ENCODE measurements at places on chromosomes 7 and 10. TPM values are rescaled to one million over a fixed set of nuclear protein-coding genes. Genes with fewer than 3 reads are reported as not detected.

GRCh38 chr7:140631021-140631420 lies 9.6 kb downstream of the DENND2A start:
- DNase-seq: no peak

- DNase-seq: no peak
Observed at GRCh38 chr10:8402576-8402975, 348.1 kb downstream of the GATA3 start.

DNA sequence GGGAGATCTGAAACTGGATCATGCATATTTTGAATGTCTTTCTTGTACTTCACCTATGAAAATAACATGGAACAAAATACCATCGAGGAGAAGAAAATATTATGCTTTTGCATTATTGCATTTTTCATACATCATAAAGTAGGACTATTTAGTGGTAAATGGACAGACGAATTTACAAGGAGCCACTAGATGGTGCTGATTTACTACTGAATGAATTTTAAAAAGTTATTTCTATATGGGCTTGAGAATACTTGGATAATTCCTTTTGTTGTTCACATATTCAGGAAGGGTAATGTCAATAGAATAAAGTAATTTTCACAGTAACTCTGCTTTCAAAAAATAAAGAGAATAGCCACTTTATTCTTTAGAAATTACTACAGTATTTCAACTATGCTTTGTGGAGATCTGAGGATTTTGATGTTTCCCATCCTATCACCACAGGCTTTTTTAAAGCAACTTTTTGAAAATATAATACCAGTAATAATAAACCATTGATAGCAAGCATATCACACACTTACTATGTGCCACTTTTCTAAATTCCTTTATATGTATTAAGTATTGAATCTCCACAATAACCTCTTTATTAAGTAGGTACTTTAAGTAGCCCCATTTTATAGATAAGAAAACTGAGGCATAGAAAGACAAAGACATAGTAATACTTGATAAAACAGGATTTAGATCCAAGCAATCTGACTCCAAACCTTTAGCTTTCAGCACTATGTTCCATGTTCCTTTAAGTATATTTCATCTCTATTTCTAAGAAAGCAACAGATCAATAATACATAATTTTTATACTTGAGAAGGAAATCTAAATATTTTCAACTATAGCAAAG lies 38.6 kb downstream of the NEBL start:
- no peak for DNase-seq

GRCh38 chr7:114414156-114415063 lies at the start of gene FOXP2:
TSS of gene FOXP2 (plus strand) at chr7:114414815. CDS start at chr7:114426512, 11,697 bp downstream.
- DNase-seq: no peak

SH2D4B gene
- 0.12 TPM for total RNA-seq

Data from glutamatergic neuron (in vitro differentiated cells).